ENCODE measurements at places on chromosomes 12 and 14. TPM values are rescaled to one million over a fixed set of nuclear protein-coding genes. Genes with fewer than 3 reads are reported as not detected.

DNA sequence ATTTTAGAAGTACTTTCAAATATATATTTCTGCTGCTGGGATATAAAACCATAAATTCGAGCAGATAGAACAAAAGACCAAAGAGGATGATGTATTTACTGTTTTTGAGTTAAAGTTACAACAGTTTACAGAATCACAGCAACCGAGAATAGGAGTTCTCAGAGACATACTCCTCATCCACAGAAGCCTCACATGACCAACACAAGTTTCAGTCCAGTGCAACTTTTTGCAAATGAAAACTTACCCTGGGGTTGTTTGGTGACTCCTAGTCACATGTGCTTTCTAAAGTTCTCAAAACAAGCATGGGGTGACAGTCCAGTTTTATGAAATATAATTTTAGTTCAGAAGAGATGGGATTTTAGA, 117.1 kb downstream of the PRKCH start:
- H3K27ac ChIP-seq = no peak overlapping the region
- H3K36me3 ChIP-seq = no peaks in the 10 kb centered on the region
- H3K4me1 ChIP-seq = no peaks in the 10 kb centered on the region
- no peak for DNase-seq

DNA sequence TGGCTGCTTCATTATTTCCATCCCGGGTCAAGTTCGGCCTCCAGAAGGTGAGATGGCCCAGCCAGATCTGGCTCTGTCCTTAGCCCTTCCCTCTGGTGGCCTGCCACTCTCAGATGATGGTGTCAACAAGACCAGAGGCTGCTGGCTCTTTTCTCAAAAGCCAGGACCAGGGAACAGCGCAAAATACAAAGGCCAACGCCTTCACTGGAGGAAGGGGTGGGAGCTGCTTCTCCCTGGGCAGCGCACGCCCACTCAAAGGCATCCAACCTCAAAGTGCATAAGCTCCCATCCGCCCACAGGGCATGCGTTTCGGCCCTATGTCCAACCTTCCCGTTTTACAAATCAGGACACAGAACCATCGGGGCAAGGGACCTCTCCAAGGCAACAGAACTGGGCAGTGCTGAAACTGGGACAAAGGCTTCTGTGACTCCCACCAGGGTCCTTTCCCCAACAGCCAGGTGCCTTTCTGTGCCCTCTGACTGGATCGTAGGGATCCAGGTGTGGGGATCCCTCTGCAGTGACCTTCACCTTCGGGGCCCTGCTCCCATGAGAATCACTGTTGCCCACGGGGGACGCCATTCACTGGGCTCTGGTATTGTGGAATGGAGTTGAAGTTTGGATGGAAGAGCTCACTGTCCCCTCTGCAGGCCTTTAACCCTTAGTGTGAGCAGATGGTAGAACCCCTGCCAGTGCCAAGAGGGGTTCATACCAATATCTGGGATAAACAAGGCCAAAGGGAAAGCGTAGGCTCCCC, 76.8 kb downstream of the NINJ2 start:
- H3K4me1 ChIP-seq = peaks cover 17% of the 10 kb centered on the region
- no peaks in the 10 kb centered on the region for H3K27me3 ChIP-seq
- H3K27ac ChIP-seq = no peak overlapping the region
- H3K4me3 ChIP-seq = no peak overlapping the region

DNA sequence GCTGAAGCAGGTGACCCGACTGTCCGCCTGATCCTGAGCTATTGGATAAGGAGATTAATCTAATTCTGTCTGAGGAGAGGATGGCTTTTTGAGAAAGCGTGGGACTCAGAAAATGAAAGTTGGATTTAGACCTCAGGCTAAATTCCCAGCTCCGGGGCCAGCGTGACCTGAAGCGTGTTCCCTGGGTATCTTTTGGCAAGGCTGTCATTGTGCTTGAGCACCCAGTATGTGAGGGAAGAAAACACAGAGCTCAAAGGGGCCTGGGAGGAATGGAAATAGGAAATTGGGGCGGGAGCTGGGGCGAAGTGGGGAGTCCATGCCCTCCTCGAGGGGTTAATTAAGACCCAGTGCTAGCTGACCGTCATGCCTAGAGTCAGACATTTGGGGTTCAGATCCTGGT, 17.5 kb upstream of the CCDC63 start:
- H3K27ac ChIP-seq = no peak overlapping the region
- no peaks in the 10 kb centered on the region for H3K36me3 ChIP-seq
- no peaks in the 10 kb centered on the region for H3K4me1 ChIP-seq

DNA sequence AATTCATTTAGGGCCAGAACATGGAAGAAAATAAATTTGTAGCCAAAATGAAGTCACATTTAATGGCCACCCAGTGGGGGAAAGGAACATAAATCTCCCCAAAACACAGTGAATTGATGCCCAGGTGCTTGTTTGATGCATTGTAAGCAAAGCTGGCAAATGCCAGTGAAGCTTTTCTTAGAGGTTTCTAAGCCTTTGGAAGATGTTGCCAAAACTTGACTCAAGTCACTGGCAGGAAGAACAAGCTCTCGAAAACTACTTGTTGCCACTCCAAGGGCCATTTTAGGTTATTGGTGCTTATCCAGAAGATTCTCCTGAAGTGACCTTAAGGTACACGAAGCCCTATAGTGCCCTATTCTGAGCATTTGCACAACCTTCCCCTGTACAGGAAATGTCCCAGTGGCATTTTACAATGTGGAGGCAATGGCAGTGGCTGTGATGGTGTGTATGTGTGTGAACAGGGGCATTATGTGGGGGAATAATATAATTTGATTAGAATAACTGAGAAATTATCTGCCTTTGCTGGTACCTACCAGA, 89.5 kb upstream of the NOVA1 start:
- no peaks in the 10 kb centered on the region for H3K36me3 ChIP-seq
- H3K4me3 ChIP-seq = no peak overlapping the region
- no peak overlapping the region for H3K27ac ChIP-seq
- no peaks in the 10 kb centered on the region for H3K27me3 ChIP-seq
- DNase-seq = no peak
- no peaks in the 10 kb centered on the region for H3K4me1 ChIP-seq

DNA sequence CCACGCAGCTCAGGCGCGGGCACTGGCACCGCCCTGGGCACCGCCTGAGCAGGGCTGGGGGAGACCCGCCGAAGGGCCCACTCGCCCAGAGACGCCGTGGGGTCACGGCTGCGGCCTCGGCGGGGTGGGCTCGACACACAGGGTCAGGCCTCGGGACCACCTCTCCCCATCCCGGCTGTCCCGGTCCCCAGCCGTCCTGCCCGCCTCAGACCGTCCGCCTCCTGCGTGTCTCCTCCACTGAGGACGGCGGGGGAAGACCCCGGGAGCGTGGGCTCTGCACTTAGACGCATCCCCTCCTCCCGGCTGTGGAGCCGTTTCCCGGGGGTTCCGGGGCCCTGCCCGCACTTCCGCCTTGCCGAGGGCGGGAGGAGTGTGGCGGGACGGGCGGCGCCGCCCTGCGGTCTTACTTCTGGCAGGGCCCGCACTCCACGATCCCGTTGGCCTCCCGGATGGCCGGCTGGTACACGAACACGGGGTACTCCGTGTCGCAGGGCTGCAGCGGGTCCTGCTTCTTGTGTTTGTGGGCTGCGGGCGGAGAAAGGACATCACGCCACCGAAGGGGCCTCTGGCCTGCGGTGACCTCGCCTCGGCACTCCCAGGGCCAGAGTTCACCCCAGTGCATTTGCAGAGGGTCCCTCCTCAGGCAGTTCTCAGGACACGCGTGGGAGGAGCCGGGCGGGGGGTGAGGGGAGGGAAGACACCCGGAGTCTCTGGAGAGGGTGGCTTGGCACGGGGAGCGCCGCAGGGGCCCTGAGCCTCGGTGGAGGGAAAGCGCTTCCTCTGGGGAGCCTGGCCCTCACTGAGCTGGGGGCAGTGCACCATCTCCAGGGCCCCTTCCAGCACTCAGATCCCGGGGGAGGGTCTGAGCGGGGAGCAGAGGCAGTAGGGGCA, 23.1 kb upstream of the LRTM2 start:
- no peak overlapping the region for H3K27ac ChIP-seq
- H3K4me3 ChIP-seq = no peak overlapping the region
- peaks cover 10% of the 10 kb centered on the region for H3K4me1 ChIP-seq
- no peaks in the 10 kb centered on the region for H3K27me3 ChIP-seq
- no peaks in the 10 kb centered on the region for H3K36me3 ChIP-seq

DNA sequence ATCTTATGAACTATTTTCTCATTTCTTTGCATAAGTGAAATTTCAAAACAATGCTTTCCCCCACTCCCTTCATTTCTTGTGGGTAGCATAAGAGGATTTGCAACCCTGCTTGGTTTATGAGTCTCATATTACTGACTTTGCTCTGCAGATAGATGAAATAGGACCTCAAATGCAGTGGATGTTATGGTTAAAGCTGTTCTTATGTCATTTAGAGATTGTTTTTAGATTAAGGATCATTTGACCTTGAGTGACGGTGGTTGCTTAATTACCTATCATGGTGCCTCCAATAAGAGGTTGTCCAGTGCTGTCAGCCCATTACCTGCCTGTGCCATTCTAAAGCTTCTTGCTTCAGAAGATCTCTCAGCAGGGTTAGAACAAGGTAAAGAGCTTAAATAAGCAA, 351.4 kb upstream of the ATP2B1 start:
- no peak overlapping the region for H3K27ac ChIP-seq
- no peaks in the 10 kb centered on the region for H3K36me3 ChIP-seq
- no peak overlapping the region for H3K4me3 ChIP-seq
- peak; percentile 47 for DNase-seq

GRCh38 chr12:108881953-108882352, 2.1 kb downstream of the DAO start:
- H3K36me3 ChIP-seq = no peaks in the 10 kb centered on the region
- H3K4me1 ChIP-seq = no peaks in the 10 kb centered on the region
- no peak overlapping the region for H3K27ac ChIP-seq
- H3K27me3 ChIP-seq = peaks cover 5% of the 10 kb centered on the region

GRCh38 chr14:77303417-77304156, 17.1 kb downstream of the POMT2 start:
- peaks cover 52% of the 10 kb centered on the region for H3K4me1 ChIP-seq
- no peaks in the 10 kb centered on the region for H3K27me3 ChIP-seq
- H3K4me3 ChIP-seq = no peak overlapping the region
- peak; percentile 60 for DNase-seq

DNA sequence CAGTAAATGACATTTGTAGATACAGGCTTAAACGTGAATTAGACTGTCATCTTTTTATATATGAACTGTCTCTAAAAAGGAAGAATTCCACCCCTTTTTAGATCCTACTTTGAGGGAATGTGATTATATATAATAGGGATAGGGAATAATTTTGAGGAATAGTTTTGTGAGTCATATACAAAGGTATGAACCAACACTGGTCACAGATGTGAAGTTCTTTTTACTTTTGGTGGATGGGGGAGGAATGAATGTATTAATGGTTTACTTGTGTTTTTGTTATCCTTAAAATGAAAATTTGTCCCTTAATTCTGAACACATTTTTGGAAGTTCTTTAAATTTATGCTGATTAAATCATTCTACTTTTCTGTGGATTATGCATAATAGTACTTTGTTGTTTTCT, 30.4 kb downstream of the FRS2 start:
- no peak for DNase-seq
- H3K36me3 ChIP-seq = no peaks in the 10 kb centered on the region
- no peaks in the 10 kb centered on the region for H3K4me1 ChIP-seq
- H3K4me3 ChIP-seq = no peak overlapping the region
- no peaks in the 10 kb centered on the region for H3K27me3 ChIP-seq

DNA sequence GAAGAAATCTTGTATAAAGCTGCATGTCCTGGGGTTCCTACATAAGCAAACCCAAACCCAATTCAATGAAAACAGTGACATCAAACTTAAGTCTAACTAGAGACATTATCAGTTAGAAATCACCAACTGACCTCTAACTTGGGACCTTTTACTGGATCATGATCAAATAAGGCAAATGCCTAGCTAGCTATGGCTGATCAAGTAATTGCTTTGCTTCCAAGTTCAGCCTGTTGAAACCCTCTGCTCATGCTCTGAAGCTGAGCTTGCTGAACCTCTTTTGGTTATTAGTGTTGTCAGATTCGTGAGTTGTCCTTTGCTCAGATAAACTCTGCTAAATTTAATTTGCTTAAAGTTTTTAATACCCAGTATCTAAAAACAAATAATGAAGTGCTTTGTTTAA, 28.9 kb downstream of the ZDHHC17 start:
- no peaks in the 10 kb centered on the region for H3K27me3 ChIP-seq
- DNase-seq = no peak
- H3K36me3 ChIP-seq = no peaks in the 10 kb centered on the region
- no peak overlapping the region for H3K4me3 ChIP-seq
- H3K27ac ChIP-seq = no peak overlapping the region

GRCh38 chr12:2586156-2587038, 208.4 kb upstream of the FKBP4 start:
- no peak for DNase-seq
- no peaks in the 10 kb centered on the region for H3K4me1 ChIP-seq
- H3K4me3 ChIP-seq = no peak overlapping the region

- H3K4me3 ChIP-seq = no peak overlapping the region
- H3K27ac ChIP-seq = no peak overlapping the region
- no peaks in the 10 kb centered on the region for H3K36me3 ChIP-seq
- DNase-seq = no peak
- no peaks in the 10 kb centered on the region for H3K4me1 ChIP-seq
- H3K27me3 ChIP-seq = no peaks in the 10 kb centered on the region
Measured at GRCh38 chr14:95922080-95922479, 45.4 kb downstream of the TUNAR start.

The KLRK1 gene
- not detected for total RNA-seq

The AQP6 gene
- total RNA-seq = not detected

The PMEL gene
- total RNA-seq = 1.3 TPM

The PROX2 gene
- not detected for total RNA-seq

The KRT1 gene
- total RNA-seq = not detected

The ADAM20 gene
- 0.34 TPM for total RNA-seq

The MGAT4C gene
- total RNA-seq = 0.03 TPM

The RFLNA gene
- 56.4 TPM for total RNA-seq
